Activated CD4-positive, alpha-beta memory T cell treated with anti-CD3 and anti-CD28 coated beads for 36 hours (primary cell): ENCODE measurements at places on chromosomes 12 and 14.

GRCh38 chr14:25945746-25946145 lies 652.1 kb downstream of the NOVA1 start:
- no peak for DNase-seq

DNA sequence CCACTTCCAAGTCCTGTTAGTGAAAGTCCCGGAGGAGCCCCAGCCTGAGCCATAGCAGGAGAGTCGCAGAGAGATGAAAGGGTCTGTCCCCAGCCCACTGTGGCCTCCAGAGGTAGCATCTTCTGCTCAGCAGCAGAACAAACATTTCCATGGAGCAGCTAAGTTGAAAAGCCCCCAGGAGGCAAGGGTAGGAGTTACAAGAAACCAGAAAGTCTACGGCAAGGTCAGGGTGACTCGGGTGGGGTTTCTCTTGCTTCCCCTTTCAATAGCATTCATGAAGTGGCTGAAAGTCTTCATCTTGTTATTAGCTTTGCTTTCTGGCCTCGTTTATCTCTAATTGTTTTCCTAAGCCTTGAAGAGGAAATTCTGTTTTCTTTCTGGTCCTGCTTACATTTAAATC lies 151.2 kb upstream of the DIO3 start:
- no peak for DNase-seq

DNA sequence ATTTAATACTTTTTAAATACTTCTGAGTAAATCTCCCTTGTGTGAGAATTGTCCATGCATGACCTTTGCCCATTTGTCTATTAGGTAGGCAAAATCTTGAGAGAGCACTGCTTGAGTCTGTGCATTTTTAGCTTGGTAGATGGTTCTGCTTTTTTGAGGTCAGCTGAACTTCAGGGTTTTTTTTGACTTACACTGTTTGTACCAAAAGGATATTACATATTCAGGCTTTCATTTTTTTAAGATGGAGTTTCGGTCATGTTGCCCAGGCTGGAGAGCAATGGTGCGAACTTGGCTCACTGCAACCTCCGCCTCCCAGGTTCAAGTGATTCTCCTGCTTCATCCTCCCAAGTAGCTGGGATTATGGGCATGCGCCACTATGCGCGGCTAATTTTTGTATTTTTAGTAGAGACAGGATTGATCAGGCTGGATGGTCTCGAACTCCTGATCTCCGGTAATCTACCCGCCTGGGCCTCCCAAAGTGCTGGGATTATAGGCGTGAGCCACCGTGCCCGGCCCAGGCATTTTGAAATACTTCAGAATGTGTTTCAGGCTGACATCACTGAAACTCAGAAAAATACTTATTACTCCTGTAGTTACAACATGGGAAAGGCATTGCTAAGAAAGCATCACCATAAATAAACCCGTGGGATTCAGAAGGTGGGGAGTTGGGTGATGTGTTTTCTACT lies 11.1 kb downstream of the RASSF3 start:
- DNase-seq = no peak

DNA sequence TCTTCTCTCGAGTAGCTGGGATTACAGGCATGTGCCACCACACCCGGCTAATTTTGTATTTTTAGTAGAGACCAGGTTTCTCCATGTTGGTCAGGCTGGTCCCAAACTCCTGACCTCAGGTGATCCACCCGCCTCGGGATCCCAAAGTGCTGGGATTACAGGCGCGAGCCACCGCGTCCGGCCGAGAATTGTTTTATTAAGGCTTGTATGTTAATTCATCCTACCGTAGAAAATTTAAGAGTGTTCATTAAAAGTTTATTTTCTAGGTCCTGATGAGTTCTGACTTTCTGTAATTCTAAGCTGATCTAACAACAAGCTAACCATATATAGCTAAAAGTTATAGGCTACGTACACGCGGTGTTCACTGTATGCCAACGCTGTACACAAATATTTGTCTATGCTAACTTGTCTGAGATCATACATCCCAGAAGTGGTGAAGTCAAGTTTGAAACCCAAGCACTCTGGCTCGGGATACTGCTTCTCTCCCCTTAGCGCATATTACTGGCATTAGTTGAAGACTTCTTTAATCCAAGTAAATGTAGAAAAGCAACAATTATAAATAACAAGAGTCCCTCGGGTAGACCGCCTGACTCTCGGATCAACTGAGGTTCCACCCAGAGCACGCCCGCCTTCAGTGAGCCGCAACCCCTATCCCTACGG lies 570 bp upstream of the MRPS35 start:
- no peak for DNase-seq
